Neural crest cell (in vitro differentiated cells): ENCODE measurements at places on chromosomes 13 and 19. TPM values are rescaled to one million over a fixed set of nuclear protein-coding genes. Genes with fewer than 3 reads are reported as not detected.

DNA sequence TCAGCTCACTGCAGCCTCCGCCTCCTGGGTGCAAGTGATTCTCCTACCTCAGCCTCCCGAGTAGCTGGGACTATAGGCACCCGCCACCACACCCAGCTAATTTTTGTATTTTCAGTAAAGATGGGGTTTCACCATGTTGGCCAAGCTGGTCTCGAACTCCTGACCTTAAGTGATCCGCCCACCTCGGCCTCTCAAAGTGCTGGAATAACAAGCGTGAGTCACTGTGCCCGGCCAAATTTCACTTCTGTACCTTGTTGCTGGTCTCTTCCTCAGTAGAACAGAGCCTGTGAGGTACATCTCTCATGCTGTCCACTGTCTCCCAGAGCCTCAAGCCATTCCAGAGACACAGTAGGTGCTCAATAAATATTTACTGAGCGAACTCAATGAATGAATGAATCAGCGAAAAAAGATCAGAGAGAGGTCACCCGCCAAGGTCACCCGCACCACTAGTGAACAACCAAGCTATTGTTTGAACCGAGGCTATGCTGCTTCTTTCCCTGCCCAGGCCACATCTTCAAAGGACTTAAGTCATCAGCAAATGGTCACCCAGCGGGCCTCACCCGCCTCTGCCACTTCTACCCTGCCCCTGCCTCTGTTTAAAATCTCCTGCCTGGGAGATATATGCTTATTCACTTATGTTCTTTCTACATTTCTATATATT is 9.3 kb downstream of the TMEM143 start:
- peak overlapping the region; percentile 77 for H3K4me3 ChIP-seq
- peak; percentile 73 for DNase-seq
- peak overlapping the region; percentile 87 for H3K27ac ChIP-seq

DNA sequence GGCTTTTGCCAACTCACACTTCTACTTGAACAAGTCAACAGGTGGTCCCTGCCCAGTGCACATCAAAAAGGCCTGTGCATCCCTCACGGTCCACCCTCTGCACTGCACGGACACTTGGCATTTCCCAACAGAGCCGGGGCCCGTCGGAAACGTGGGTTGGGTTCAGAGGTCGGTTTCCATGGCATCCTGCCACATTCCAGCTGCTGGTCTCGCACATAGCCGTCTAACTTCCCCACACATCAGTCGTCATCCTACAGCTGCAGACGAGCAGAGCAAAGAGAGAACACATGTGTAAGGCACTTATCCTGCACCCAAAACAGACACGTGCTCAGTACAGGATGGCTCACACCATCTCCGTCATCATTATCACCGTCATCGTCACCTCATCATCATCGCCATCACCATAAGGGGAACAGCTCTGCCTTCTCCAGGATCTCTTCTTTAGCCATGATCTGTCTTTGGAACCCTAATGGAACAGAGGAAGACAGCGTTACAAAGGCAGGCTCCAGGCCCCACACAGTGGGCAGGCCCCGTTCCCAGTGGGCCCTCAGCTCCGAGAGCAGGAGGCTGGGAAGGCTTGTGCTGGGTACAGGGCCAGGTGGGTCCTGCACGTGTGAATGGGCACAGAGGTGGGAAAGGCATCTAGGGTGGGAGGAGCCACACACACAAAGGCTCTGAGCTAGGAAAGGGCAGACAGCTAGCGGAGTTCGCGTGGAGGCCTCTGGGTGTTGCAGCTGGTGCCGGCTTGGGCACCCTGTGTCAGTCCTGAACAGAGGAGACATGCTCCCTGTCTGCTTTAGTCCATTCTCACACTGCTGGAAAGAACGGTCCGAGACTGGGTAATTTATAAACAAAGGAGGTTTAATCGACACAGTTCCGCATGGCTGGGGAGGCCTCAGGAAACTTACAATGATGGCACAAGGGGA is 170.8 kb upstream of the SOX1 start:
- no peaks in the 10 kb centered on the region for H3K27me3 ChIP-seq
- peak overlapping the region; percentile 41 for H3K4me3 ChIP-seq
- DNase-seq, result no peak
- H3K36me3 ChIP-seq, result no peaks in the 10 kb centered on the region

GRCh38 chr19:48994035-48994386 is 324 bp downstream of the RUVBL2 start:
- H3K27me3 ChIP-seq, result no peaks in the 10 kb centered on the region
- peaks cover 48% of the 10 kb centered on the region for H3K4me1 ChIP-seq
- DNase-seq, result no peak

GRCh38 chr13:35787937-35788336 is 311.4 kb upstream of the MAB21L1 start:
- H3K27ac ChIP-seq, result no peak overlapping the region
- H3K27me3 ChIP-seq, result no peaks in the 10 kb centered on the region
- no peaks in the 10 kb centered on the region for H3K36me3 ChIP-seq
- H3K4me1 ChIP-seq, result peaks cover 24% of the 10 kb centered on the region
- no peak for DNase-seq

GRCh38 chr13:111909501-111909900 is 157.4 kb upstream of the SOX1 start:
- DNase-seq, result no peak
- H3K36me3 ChIP-seq, result no peaks in the 10 kb centered on the region
- no peak overlapping the region for H3K27ac ChIP-seq
- H3K4me1 ChIP-seq, result peaks cover 15% of the 10 kb centered on the region

DNA sequence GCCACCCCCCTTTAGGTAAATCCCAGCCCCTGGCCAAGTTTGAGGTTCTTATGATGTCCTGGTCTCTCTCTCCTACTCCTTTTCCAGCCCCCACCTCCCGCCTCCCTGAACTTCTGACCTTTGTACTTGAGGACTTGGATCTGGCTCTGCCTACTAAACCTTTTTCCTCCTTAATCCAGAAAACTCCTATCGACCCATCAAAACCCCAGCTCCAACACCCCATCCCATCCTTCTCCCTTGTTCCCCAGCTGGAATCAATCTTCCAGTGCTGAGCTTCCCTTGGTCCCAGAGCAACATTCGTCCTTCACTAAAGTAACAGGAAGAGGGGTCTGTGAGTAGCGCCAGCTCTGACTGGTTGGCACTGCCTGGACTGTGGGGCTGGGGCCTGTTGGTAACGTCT is 17.3 kb upstream of the UQCR11 start:
- peaks cover 9% of the 10 kb centered on the region for H3K4me1 ChIP-seq
- peaks cover 6% of the 10 kb centered on the region for H3K27me3 ChIP-seq
- H3K4me3 ChIP-seq, result peak overlapping the region; percentile 66
- H3K27ac ChIP-seq, result peak overlapping the region; percentile 88

The ADPRHL1 gene
- total RNA-seq, result 2.8 TPM in 2 replicates

DNA sequence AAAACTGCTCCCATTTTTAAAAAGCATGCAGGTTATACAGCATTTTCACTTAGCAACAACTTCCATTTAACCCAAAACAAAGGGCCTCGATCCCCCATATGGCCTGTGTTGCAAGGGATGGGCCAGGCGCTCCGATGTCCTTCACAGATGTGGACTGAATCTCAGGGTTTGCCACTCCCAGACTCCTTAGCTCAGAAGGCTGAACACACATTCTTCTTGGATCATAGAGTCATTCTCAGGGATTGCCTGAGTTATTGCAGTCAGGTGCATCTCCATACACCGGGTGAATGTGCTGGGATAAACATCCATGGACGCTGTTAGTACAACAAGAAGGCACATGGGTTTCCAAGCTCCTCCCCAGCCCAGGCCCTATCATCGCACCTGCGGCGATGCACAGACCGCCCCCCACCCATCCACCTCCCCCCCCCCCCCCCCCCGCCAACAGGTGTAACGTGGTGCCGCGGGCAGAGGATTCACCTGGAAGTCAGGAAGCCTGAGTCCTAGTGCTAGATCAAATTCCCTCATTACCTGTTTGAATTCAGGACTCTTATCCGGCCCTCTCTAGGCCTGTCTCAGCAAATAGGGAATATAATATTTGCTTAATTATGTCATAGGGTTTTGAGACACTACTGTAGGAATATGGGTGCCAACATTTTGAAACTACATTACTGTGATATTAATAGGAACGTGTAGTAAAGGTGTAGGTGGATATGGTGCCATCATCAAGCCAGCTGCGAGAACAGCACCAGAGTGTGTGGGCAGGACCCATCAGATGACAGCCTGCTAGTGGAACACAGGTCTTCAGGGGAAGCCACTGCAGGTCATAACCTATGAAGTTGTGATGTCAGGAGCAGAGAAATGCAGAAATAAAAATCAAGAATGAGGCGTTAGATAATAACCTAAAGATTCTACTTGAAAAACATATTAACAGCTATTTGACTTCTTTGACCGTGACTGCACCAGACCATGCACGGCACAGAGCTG is 110.9 kb downstream of the SACS start:
- H3K36me3 ChIP-seq, result no peaks in the 10 kb centered on the region
- no peaks in the 10 kb centered on the region for H3K27me3 ChIP-seq
- no peak overlapping the region for H3K27ac ChIP-seq
- DNase-seq, result no peak

The PALM3 gene
- total RNA-seq, result 5.2 and 5.7 TPM in 2 replicates

- peaks cover 41% of the 10 kb centered on the region for H3K4me1 ChIP-seq
- no peak overlapping the region for H3K27ac ChIP-seq
- H3K4me3 ChIP-seq, result peak overlapping the region; percentile 41
- no peak for DNase-seq
- H3K36me3 ChIP-seq, result peaks cover 18% of the 10 kb centered on the region
Measured at GRCh38 chr13:113005076-113005865, 36.3 kb downstream of the MCF2L start.

DNA sequence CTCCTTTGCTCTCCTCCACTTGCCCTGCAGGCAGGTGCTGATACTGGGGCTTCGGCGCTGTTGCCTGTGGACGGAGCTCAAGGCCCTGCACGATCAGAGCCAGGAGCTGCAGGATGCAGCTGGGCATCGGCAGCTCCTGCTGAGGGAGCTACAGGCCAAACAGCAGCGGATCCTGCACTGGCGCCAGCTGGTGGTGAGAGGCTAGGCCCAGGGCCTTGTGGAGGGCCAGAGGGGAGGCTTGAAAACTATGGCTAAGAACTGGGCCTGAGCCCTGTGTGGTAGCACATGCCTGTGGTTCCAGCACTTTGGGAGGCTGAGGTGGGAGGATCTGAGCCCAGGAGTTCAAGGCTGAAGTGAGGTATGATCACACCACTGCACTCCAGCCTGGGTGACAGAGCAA is 6.3 kb downstream of the HAUS5 start:
- H3K36me3 ChIP-seq, result peaks cover 3% of the 10 kb centered on the region
- peaks cover under 1% of the 10 kb centered on the region for H3K4me1 ChIP-seq
- H3K4me3 ChIP-seq, result no peak overlapping the region
- no peak for DNase-seq

- H3K4me1 ChIP-seq, result no peaks in the 10 kb centered on the region
- peak within 1 kb of the TSS; percentile 69 for H3K4me3 ChIP-seq
- no peaks in the 10 kb centered on the region for H3K36me3 ChIP-seq
- H3K27me3 ChIP-seq, result peaks cover 10% of the 10 kb centered on the region
- no peak within 1 kb of the TSS for H3K27ac ChIP-seq
Measured at GRCh38 chr19:54172471-54173358, at the start of gene TMC4. Gene TMC4 (minus strand): TSS chr19:54173160. CDS start chr19:54173117, 43 bp downstream.
